ENCODE measurements at places on chromosomes 13 and 19. TPM values are rescaled to one million over a fixed set of nuclear protein-coding genes. Genes with fewer than 3 reads are reported as not detected.

GRCh38 chr19:52198678-52199077, 8.8 kb downstream of the PPP2R1A start:
- no peaks in the 10 kb centered on the region for H3K27me3 ChIP-seq
- H3K27ac ChIP-seq: no peak overlapping the region
- no peak overlapping the region for H3K4me3 ChIP-seq
- H3K36me3 ChIP-seq: peaks cover 56% of the 10 kb centered on the region
- DNase-seq: no peak

- H3K27ac ChIP-seq: no peak overlapping the region
- H3K36me3 ChIP-seq: no peaks in the 10 kb centered on the region
- H3K27me3 ChIP-seq: no peaks in the 10 kb centered on the region
- no peak overlapping the region for H3K4me3 ChIP-seq
- H3K4me1 ChIP-seq: no peaks in the 10 kb centered on the region
- DNase-seq: no peak
These were observed 279.5 kb upstream of the PCDH20 start for GRCh38 chr13:61695147-61695546.

DNA sequence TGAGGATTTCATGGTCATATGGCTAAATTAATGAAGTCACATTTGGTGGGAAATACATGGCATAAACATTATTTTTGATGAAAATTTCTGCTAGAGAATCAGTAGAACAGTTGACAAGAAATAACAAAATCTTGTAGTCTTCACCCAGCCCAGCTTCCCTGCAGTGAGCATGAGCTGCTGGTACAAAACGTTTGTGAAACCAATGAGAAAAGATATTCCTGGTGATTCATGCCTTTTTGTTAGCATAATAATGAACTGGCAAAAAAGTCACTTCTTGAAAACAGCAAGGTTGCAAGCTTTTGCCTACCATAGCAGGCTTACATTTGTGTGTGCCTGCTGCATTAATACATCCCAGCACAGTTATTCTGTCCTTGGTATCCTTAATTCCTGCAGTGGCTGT, 475.9 kb upstream of the HTR2A start:
- no peaks in the 10 kb centered on the region for H3K27me3 ChIP-seq
- H3K27ac ChIP-seq: no peak overlapping the region
- H3K4me1 ChIP-seq: no peaks in the 10 kb centered on the region
- H3K36me3 ChIP-seq: no peaks in the 10 kb centered on the region

- no peak overlapping the region for H3K4me3 ChIP-seq
- H3K27ac ChIP-seq: no peak overlapping the region
- peaks cover 4% of the 10 kb centered on the region for H3K36me3 ChIP-seq
- peaks cover 2% of the 10 kb centered on the region for H3K27me3 ChIP-seq
- no peak for DNase-seq
- no peaks in the 10 kb centered on the region for H3K4me1 ChIP-seq
These were observed 37.7 kb downstream of the CNMD start for GRCh38 chr13:52701728-52702465.

DNA sequence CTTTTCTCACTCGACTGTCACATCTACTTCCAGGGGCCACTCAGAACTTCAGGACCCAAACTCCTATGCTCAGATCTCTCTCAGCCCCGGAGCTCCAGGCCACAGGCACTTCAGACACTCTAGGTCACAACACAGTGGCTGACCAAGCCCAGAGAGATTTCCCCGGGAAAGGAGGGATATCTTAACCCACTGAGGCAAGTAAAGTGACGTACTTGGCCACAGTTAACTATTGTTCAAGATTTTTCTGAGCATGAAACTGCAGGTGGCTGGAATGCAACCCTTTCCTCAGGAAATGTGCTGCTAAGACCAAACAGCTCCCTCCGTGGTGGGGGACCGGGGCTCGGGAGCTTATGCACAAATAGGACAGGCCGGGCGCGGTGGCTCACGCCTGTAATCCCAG, 23.9 kb downstream of the OPA3 start:
- no peak overlapping the region for H3K4me3 ChIP-seq
- H3K27me3 ChIP-seq: no peaks in the 10 kb centered on the region
- no peak overlapping the region for H3K27ac ChIP-seq
- H3K4me1 ChIP-seq: peaks cover 28% of the 10 kb centered on the region
- H3K36me3 ChIP-seq: peaks cover 1% of the 10 kb centered on the region

DNA sequence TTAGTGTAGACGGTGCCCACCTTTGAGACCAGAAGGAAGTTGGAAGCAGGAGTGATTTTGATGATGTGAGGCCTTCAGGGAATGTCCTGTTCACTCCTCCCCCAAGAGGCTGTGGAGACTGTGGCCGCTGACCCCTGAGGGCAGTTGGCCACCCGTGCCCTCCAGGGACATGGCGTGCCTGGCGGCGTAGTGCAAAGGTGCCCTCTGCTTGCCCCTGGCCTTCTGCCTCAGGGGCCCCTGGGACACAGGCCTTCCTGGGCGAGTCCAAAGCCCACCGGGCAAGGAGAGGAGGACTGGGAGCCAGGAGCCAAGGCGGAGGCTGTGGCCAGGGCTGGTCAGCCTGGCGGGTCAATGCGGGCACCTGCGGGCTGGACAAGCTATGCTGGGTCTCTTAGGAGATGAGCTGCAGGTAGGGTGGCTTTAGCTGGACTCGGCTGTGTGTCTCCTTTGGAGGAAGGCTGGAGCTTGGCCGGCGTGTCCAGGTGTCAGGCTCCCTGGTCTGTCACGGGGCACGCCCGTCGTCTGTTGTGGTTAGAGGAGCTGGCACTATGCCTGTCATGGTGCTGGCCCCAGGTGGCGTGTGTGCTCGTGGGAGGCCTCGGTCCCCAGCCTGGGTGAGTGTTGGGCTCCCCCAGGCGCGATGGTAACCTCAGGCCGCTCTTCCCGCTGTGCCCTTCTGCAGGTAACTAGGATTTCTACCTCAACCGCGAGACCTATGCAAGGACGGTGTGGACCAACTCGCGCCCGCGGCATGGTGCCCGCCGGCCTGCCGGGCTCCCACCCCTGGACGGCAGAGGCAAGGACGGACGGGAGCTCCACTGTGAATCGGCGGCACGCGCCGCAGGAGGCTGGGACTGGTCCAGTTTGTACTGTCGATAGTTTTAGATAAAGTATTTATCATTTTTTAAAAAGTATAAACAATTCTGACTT, 6.8 kb downstream of the PLEKHJ1 start:
- H3K36me3 ChIP-seq: peaks cover 6% of the 10 kb centered on the region
- H3K27ac ChIP-seq: no peak overlapping the region
- no peak overlapping the region for H3K4me3 ChIP-seq
- peaks cover 6% of the 10 kb centered on the region for H3K4me1 ChIP-seq

DNA sequence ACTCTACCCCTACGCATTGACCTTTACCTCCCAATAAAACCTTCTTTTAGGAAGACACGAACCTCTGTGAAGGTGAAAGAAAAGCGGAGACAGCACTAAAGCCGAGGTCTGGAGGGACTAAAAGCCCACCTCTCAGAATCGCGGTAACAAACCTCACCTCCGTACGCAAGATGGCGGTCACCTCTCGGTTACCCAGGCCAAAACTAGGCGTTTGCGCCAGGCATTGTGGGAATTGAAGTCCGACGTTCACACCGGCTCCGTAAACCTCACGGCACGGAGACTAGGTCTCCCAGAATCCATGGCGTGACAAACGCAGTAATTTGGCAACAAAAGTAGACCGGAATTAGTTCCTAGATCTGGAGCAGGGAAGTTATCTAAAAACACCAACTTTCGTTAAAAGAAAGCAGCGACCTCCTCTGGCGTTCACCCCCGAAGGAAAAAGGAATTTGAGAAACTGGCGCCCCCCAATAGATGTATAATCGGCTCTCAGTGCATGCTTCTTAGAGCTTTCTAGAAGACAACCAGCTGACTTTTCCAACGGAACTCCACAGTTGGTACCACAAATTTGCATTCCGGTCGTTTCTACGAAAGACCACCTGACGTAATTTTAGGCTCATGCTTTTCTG, at the start of gene N4BP2L2:
Gene N4BP2L2 (minus strand): TSS at position 175 of the 626 bp plus-strand sequence. CDS start 1,768 bp downstream, outside the sequence.
- H3K4me1 ChIP-seq: peaks cover 37% of the 10 kb centered on the region
- peak within 1 kb of the TSS; percentile 91 for H3K4me3 ChIP-seq
- peak; percentile 83 for DNase-seq
- H3K27ac ChIP-seq: peak within 1 kb of the TSS; percentile 97
- no peaks in the 10 kb centered on the region for H3K27me3 ChIP-seq

DNA sequence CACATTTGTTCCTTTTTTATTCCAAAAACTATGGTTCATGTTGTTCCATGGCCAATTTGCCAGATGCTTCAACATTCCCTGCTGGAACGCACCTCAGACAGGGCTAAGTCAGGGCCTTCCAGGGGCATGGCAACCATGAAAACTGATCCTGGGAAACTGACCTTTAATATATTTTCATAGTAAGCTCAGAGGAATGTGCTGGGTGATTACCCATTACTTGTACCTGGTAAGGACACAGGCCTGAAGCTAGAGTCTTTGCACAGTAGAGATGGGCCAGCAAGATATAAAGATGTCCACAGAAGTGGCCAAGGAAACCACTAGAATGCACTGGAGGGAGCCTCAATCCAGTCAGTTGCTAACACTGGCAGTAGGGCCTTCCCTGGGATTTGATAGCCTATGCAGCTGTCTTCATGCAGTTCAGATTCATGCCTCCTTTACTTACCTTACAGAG, 353.1 kb downstream of the ENOX1 start:
- no peak for DNase-seq
- H3K36me3 ChIP-seq: no peaks in the 10 kb centered on the region
- no peaks in the 10 kb centered on the region for H3K4me1 ChIP-seq
- no peak overlapping the region for H3K4me3 ChIP-seq

GRCh38 chr19:15508035-15508710, at the start of gene CYP4F22:
CYP4F22 (plus strand) TSS chr19:15508525; CDS start chr19:15525337, 16,812 bp downstream.
- peaks cover 1% of the 10 kb centered on the region for H3K36me3 ChIP-seq
- peak within 1 kb of the TSS; percentile 19 for H3K27ac ChIP-seq
- peak; percentile 53 for DNase-seq
- H3K4me3 ChIP-seq: peak within 1 kb of the TSS; percentile 88

DNA sequence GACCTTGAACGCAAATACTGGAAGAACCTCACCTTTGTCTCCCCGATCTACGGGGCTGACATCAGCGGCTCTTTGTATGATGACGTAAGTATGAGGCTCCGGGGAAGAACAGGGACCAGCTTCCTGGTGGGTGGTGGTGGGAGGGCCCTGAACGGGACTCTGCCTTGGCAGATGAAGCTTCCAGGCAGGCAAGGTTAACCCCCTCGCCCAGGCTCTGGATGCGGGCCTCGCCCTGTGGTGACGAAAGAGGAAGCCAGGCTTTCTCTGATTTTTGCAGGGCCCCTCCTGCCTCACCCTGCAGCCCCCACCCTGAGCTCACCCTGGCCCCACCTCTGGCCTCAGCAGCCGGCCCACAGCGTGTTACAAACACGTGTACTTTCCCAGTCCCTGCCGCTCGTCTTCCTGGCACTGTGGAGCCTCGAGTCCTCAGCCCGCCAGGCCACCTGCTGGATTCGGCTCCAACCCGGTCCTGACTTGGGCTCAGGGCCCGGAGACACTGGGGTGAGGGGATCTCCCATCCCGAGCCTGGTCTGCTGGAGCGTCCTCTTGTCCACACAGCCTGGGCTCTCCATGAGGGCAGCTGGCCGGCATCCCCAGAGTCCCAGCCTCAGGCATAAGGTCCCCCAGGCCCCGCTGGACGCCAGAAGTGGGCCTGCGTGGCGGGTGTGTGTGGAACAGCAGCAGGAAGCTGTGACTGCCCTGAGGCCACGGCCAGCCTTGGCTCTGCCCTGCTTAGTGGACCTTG, 72.4 kb downstream of the KDM4B start:
- DNase-seq: no peak
- H3K27ac ChIP-seq: no peak overlapping the region
- H3K27me3 ChIP-seq: no peaks in the 10 kb centered on the region
- peaks cover 3% of the 10 kb centered on the region for H3K4me1 ChIP-seq
- peaks cover 4% of the 10 kb centered on the region for H3K36me3 ChIP-seq

- no peak overlapping the region for H3K27ac ChIP-seq
- no peaks in the 10 kb centered on the region for H3K36me3 ChIP-seq
These were observed 22.6 kb downstream of the MCF2L start for GRCh38 chr13:112991609-112992008.

- H3K27ac ChIP-seq: no peak overlapping the region
- H3K27me3 ChIP-seq: peaks cover 8% of the 10 kb centered on the region
- no peak overlapping the region for H3K4me3 ChIP-seq
These were observed 24.0 kb upstream of the ACP7 start for GRCh38 chr19:39060171-39060570.

The MAB21L1 gene
- 0.09 TPM for total RNA-seq

The ZNF302 gene
- 31.2 TPM for total RNA-seq

The TGFB1 gene
- total RNA-seq: 179 TPM

The CBY2 gene
- total RNA-seq: not detected

The TRIM28 gene
- 409 TPM for total RNA-seq

The CEACAM5 gene
- total RNA-seq: not detected

All from activated naive CD8-positive, alpha-beta T cell treated with anti-CD3 and anti-CD28 coated beads, Interleukin-2, amount 10 ng/mL, durations not matched to agents 7 days and 5 days (primary cell).